ENCODE measurements at places on chromosomes 11 and 22. TPM values are rescaled to one million over a fixed set of nuclear protein-coding genes. Genes with fewer than 3 reads are reported as not detected.

EIF3F gene
- total RNA-seq, result 156 TPM

WT1 gene
- not detected for total RNA-seq

SLC35E4 gene
- 5.0 TPM for total RNA-seq

MLC1 gene
- total RNA-seq, result 0.39 TPM

NCF4 gene
- 22.9 TPM for total RNA-seq

CARNS1 gene
- 9.3 TPM for total RNA-seq

ZFPL1 gene
- total RNA-seq, result 35.0 TPM

SHANK2 gene
- total RNA-seq, result 0.93 TPM

SMTNL1 gene
- not detected for total RNA-seq

RAG1 gene
- 0.65 TPM for total RNA-seq

TEX12 gene
- total RNA-seq, result 0.57 TPM

SNX15 gene
- 19.9 TPM for total RNA-seq

SLC39A13 gene
- total RNA-seq, result 88.9 TPM

GRCh38 chr11:126268708-126269579 is at the start of the genes FOXRED1 and SRPRA:
Gene FOXRED1, plus strand, starts transcription at chr11:126269154. Its CDS starts 53 bp downstream, at chr11:126269207.
Gene SRPRA, minus strand, starts transcription at chr11:126268895. Its CDS starts 91 bp downstream, at chr11:126268804.
- DNase-seq, result peak; percentile 100

DNA sequence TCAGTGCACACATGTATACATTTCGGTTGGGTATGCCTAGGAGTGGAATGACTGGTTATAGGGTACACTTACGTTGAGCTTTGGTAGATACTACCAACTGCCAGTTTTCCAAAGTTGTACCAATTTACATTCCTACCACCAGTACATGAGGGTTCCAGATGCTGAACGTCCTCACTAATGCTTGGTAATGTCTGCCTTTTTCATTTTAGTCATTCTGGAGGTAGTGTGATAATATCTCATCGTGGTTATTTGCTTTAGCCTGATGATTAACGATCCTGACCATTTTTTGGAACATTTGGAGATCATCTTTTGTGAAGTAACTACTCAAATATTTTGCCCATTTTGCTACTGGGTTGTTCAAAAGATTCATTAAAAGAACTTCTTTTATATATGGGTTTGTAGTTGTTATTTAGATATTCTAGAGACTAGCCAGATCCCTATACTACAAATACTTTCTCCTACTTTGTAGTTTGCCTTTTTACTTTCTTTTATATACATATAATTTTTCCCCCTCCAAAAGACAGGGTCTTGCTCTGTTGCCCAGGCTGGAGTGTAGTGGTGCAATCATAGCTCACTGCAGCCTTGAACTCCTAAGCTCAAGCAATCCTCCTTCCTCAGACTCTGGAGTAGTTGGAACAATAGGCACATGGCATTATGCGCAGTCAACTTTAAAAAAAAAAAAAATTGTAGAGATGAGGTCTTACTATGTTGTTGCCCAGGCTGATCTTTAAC is 62.1 kb downstream of the RBFOX2 start:
- DNase-seq, result no peak

DNA sequence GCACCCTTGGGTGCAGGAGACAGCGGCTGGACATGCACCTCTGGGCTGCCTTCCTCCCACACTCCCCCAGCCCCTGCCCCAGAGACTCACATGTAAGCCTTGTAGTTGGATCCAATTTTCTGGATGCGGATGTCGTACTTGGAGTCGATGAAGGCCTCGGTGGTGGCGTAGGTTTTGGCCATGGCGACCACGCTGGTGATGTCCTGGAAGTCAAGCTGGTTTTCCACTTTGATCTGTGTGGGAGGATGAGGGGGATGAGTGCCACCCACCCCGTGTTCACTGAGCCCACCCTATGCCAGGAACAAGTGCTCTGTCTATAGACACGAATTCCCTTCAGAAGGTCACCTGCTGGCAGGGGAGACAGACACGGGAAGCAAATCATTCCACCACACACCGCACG is 66.9 kb downstream of the FBXO7 start:
- no peak for DNase-seq

- no peak for DNase-seq
Observed at GRCh38 chr11:5937868-5938602, 4.0 kb upstream of the OR56A3 start.

- DNase-seq, result no peak
Observed at GRCh38 chr22:36510966-36511881, 4.4 kb upstream of the FOXRED2 start.

- no peak for DNase-seq
Observed at GRCh38 chr22:36571991-36572390, 43.0 kb upstream of the EIF3D start.

DNA sequence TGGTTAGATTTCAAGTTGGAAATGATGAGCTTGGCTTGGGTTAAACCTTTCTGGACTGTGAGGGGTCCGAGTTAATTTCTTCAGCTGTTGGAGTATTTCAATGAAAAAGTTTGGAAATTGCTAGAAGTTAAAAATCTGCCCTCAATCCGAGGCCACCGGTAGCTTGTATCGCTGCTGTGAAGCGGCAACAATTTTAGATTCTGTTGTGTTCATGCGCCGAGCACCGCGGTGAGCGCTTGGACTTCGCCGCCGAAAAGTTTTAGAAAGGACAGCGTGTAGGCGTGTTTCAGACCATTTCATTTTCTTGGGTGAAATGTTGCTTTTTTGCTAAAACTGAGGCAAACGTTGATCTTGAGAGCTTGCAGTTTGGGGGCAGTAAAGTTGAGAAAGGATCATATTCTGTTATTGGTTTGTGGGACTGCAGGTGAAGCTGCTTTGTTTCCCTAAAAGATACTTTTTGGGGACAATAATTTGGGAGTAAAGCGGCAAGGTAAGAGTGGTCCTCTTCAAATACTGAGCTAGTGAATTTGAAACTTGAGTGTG is 928 bp downstream of the FBXO7 start:
- DNase-seq, result peak; percentile 56

DNA sequence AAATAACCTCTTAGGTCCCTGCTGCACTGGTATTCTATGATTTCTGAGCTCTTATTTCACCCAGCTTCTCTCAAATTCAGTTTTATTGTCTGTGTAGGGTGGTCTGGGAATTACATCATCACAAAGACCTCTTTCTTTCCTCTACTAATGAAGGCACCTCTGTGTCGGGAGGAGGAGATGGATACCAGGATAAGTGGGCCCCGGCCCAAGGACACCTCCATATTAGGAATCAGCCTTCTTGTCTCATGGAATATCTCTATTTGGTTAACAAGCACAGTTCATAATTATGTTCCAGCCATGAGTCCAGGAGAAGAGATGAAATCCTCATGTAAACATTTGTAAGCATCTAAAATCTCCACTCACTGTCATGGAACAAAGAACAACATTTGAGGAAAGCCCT is 9.4 kb downstream of the PARVA start:
- DNase-seq, result no peak

DNA sequence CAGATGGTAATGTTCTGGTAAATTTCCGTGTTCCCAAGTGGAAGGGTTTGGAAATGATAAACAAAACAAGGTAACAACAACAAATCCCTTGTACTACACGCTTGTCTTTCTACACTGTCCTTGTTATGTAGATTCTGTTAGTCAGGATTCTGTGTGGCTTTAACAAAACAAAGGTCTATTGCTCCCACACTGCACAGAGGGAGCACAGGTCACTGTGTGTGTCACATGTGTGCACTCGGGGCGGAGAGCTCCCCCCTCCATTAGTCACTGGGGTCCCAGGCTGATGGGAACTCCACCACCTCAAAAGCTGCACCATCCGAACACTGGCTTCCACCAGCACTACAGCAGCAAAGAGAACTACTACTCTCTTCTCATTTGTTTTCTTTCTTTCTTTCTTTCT is 227.9 kb downstream of the NTM start:
- no peak for DNase-seq

DNA sequence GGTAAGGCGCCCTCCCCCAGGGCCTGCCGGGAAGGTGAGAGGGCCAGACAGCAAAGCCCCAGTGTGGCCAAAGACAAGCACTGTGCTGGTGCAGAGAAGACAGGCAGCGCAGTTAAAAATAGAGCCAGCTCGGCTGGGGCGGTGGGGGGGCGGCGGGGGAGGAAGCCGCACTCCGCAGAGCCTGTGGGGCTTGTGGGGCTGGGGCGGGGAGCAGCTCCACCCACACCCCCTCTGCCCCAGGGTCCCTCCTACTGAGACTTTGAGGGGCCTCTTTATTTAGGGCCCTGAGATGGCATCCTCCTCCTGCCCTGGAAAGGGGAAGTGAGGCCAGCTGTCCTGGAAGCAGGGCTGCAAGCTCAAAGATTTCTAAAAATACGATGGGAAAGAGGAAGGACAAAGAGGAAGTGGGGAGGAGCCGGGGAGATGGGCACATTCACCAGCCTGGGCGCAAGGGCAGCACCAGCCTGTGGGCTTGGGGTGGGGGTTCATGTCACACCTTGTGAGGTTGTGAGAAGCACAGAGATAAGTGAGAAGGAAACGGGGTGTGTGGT is 2.6 kb downstream of the CYTH4 start:
- peak; percentile 88 for DNase-seq

DNA sequence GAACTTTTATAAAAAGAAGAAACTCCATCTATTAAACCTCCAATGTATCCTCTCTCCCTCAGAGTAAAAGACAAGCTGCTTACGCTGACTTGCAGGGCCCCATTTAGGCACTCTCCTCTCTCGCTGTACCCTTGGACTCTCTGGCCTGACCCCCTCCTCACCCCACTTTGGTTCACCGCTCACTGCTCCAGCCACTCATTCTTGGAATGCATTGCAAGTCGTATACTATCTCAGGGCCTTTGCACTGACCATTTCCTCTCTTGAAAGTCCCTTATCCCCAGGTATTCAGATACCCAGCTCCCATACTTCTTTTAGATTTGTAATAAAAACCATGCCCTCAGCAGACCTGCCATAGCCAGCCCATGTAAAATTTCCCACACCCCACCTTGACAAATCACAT is 139.6 kb downstream of the DBX1 start:
- DNase-seq, result no peak

- no peak for DNase-seq
Observed at GRCh38 chr11:22699388-22699787, 33.0 kb downstream of the GAS2 start.

- DNase-seq, result no peak
Observed at GRCh38 chr11:116646191-116646590, 126.6 kb downstream of the BUD13 start.

DNA sequence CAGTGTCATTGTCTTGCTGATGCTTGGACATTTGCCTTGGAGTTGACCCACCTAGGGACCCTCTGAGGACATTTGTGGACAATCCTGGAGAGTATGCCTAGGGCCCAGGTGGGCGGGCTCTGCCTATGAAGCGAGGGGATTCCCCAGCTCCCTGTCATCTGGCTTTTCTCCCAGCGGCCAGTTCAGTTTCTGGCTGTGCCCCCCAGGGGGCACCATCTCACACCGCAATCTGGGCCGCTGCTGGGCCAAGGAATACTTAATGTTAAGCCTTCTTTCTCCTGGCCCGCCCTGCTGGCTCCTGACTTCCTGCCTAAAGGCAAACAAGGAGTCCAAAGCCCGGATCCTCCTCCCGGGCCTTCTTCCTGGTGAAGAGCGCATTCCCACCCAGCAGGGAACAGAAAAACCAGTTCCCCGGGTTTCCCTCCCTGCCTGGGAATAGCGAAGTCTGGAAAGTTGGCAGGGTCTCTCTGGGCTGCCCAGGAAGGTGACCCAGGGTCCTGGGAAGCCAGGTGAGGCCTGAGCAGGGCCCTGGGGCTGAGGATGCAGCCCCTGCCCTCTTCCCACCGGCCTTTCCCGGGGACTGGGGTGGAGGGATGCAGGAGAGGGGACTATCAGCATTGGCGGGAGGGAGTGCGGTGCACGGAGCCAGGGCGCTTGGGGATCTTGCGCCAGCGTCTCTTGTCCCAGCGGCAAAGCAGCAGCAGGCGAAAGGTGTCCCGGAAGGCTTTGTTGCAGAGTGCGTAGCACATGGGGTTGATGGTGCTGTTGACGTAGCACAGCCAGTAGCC is 11.9 kb downstream of the CHRM1 start:
- DNase-seq, result peak; percentile 68

DNA sequence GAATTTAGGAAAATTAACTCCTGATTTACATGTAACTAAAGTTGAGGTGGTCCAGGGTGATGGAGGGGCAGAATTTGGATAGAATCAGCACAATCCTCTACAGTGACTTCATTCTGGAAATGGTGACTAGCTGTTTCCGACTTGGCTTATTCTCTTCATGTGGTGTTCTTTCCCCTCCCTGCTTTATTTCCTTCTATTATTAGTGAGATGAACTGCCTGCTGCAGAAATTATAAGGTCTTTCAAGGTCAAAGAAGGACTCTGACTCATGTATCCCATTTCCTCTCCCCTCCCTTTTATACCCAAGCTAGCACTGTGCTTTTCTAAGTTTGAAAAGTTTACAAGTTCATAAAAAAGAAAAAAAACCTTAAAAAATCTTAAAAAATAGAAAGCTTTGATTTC is 12.2 kb upstream of the MRPL17 start:
- no peak for DNase-seq

GRCh38 chr11:108218912-108219783 is 3.3 kb downstream of the NPAT start:
- DNase-seq, result no peak

- peak; percentile 85 for DNase-seq
Observed at GRCh38 chr22:46547179-46547882, 9.9 kb upstream of the CELSR1 start.

- DNase-seq, result peak; percentile 65
Observed at GRCh38 chr22:45504373-45505341, 2.0 kb downstream of the FBLN1 start.

- no peak for DNase-seq
Observed at GRCh38 chr11:83097429-83098075, 25.9 kb upstream of the RAB30 start.

DNA sequence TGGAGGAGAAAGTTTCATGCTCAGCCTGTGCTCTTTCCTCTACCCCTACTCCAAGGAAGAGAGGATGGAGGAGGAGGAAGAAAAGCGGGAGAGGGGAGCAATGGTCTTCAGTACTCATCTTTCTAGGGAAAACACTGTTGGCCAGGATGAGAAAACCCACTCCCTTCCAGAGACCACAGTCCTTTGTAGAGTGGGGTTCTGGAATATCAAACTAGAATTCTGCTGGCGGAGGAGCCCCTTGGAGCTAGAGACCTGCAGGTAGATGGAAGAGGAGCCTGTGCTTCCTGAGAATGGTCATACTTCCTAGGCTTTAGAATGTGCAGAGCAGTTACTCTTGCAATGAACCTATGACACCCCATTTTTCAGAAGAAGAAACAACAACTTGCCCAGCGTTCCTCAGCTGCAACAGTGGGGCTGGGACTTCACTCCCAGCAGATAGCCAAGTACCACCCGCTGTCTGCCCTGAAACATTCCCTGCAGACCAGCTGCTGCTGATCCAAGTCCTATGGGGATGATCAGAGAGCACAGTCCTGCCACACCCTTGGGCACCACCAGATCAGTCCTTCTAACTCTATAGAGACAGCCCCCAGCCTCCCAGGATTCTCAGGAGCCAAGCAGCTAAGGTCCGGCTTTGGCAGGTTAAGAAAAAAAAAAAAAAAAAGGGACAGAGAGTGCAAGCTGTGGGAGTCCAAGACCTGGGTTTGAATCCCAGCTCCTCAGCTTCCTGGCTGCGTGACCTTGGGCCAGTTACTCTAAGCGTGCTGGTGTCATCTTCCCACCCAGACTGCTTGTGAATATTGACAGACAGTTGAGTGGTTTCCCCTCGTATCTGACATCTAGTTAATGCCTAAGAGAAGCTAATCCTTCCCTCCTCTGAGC is 664 bp downstream of the PTGDR2 start:
- DNase-seq, result no peak

Measured in aorta (tissue), 5 donors.